Smooth muscle cell of bladder (primary cell): ENCODE measurements at places on chromosomes 13 and 19. TPM values are rescaled to one million over a fixed set of nuclear protein-coding genes. Genes with fewer than 3 reads are reported as not detected.

Gene LIM2
- not detected in 2 replicates for total RNA-seq

Gene SPINT2
- total RNA-seq = 1.1 and 4.0 TPM in 2 replicates

Gene TMED1
- total RNA-seq = 52.9 and 53.9 TPM in 2 replicates

Gene PRRG2
- 0.43 and 0.83 TPM in 2 replicates for total RNA-seq
